ENCODE measurements at places on chromosomes 12 and 14. TPM values are rescaled to one million over a fixed set of nuclear protein-coding genes. Genes with fewer than 3 reads are reported as not detected.

The KRT79 gene
- total RNA-seq, result not detected

The LALBA gene
- total RNA-seq, result not detected

The TMEM233 gene
- total RNA-seq, result not detected

The SIX1 gene
- 11.7 TPM for total RNA-seq

The LIN7A gene
- total RNA-seq, result 1.0 TPM

DNA sequence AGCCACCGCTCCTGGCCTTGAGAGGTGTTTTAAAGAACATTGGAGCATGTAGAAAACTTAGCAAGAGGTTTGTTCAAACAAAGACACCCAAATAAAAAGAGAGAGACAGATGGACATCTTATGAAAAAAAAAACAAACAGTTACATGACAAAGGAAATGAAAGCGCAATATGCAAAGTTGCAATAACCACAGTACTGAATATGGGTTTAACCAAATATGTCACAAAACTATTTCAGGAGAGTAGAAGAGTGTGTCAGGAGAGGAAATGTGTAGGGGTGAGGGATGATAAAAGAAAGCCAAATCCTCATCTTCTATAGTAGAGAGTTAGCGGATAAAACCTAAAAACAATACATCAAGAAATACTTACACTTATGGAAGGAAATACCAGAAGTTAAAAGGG is 98.4 kb downstream of the GTF2A1 start:
- H3K27ac ChIP-seq, result no peak overlapping the region
- no peak overlapping the region for H3K4me3 ChIP-seq
- H3K4me1 ChIP-seq, result no peaks in the 10 kb centered on the region

DNA sequence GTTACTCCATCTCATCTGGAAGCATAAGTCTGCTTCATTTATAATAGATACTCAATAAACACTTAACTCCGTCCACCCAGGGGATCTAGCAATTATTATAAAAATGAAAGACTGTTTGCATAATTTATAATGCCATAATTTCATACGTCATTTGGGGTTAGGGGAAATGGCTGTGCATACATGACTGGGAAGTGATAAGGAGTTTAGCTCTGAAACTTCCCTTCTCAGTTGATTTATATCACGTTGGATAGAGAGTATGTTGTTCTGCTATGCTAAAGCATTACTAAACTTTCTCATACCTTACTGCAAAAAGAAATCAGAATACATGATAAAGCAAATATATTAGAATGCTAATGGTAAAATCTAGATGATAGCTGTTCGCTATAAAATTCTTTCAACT is 90.4 kb upstream of the DYNC1H1 start:
- DNase-seq, result no peak
- no peak overlapping the region for H3K4me3 ChIP-seq
- no peaks in the 10 kb centered on the region for H3K27me3 ChIP-seq
- no peak overlapping the region for H3K27ac ChIP-seq
- H3K4me1 ChIP-seq, result peaks cover 18% of the 10 kb centered on the region

GRCh38 chr14:59688224-59689170 is 111.9 kb upstream of the CCDC175 start:
- no peak overlapping the region for H3K4me3 ChIP-seq
- peak; percentile 69 for DNase-seq
- no peak overlapping the region for H3K27ac ChIP-seq
- H3K36me3 ChIP-seq, result no peaks in the 10 kb centered on the region

GRCh38 chr14:76784881-76785280 is 23.6 kb downstream of the VASH1 start:
- no peaks in the 10 kb centered on the region for H3K36me3 ChIP-seq
- no peak overlapping the region for H3K27ac ChIP-seq
- no peaks in the 10 kb centered on the region for H3K27me3 ChIP-seq
- no peaks in the 10 kb centered on the region for H3K4me1 ChIP-seq

DNA sequence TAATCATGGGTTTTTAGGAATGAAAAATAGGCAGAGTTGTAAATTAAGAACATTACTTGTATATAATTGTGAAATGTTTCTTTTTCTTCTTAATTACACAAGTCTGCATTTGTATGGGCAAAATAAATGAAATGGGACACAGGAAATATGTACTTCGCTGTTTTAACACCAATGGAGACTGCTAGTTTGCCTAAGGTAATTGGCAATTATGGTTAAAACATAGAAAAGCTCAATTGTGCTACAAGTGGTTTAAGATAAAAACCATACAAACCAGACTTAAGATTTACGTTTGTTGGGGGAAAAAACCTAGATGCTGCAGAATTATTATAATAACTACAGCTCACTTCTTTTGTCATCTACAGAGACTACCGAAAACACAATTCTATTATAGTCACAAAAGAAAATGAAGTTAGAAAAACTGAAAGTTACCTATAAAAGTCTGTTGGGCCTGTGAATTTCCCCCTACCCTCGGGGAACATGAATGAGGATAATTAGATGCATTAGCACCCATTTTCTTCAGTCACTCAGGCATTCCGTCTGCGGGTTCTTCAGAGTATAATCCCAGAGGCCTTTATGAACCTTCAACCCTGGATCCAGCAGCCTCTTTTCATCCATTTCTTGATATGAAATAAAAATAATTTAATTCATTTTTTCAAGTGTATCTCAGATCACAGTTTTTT is 37.2 kb downstream of the BTBD7 start:
- H3K4me1 ChIP-seq, result no peaks in the 10 kb centered on the region
- H3K27ac ChIP-seq, result no peak overlapping the region
- DNase-seq, result no peak
- H3K4me3 ChIP-seq, result no peak overlapping the region
- H3K36me3 ChIP-seq, result 0 out of 2 replicates have a peak, but pooled peaks cover 5% of the 10 kb centered on the region

GRCh38 chr14:36520601-36521525 is 831 bp upstream of the NKX2-1 start:
- 0 out of 2 replicates have a peak overlapping the region, but pooled peaks have one; percentile 13 for H3K4me3 ChIP-seq
- peak; percentile 58 for DNase-seq
- no peaks in the 10 kb centered on the region for H3K4me1 ChIP-seq
- H3K36me3 ChIP-seq, result no peaks in the 10 kb centered on the region
- H3K27ac ChIP-seq, result no peak overlapping the region

- no peak overlapping the region for H3K27ac ChIP-seq
- no peak for DNase-seq
- H3K27me3 ChIP-seq, result no peaks in the 10 kb centered on the region
- H3K4me1 ChIP-seq, result peaks cover 34% of the 10 kb centered on the region
- no peak overlapping the region for H3K4me3 ChIP-seq
These were observed 30.7 kb downstream of the EMP1 start for GRCh38 chr12:13227191-13227590.

DNA sequence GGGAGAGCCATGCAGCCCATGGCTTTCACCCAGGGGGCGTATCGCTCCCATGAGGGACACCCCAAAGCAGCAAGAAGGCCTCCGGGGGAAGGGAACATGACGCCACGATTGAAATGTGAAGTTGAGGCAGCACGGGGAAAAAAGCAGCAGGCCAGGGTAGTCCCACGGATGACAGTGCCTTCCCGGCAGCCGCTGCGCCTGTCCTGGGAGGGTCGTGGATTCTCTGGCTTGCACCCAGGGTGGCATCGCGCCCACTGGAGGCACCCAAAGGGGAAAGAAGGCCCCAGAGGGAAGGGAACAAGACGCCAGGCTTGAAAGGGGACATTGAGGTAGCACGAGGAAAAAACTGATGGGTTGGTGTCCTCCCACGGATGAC is 161.6 kb upstream of the ALG10B start:
- no peaks in the 10 kb centered on the region for H3K4me1 ChIP-seq
- no peaks in the 10 kb centered on the region for H3K36me3 ChIP-seq
- H3K27me3 ChIP-seq, result no peaks in the 10 kb centered on the region
- no peak overlapping the region for H3K4me3 ChIP-seq
- no peak overlapping the region for H3K27ac ChIP-seq

DNA sequence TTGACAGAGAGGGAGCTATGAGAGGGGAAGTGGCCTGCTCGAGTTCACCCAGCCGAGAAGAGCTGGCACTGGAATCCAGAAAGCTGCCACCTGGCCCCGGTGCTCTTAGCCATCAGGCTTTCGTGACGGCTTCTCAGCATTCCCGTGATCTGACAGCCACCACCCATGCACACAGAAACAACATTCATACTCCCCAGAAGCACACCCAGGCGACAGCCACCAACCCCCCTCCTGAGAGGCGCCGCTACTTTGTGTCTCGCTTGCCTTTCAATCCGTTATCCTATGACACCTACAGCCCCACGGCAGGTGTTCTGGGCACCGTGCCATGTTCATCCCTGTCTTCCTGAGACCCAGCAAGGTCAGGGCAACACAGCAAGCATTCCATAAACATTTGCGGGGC is 31.4 kb downstream of the PSMC1 start:
- DNase-seq, result no peak
- H3K4me3 ChIP-seq, result no peak overlapping the region
- no peaks in the 10 kb centered on the region for H3K27me3 ChIP-seq

GRCh38 chr12:52627395-52628110 is 9.2 kb upstream of the KRT73 start:
- no peaks in the 10 kb centered on the region for H3K36me3 ChIP-seq
- H3K4me3 ChIP-seq, result no peak overlapping the region
- no peak for DNase-seq
- no peak overlapping the region for H3K27ac ChIP-seq
- H3K27me3 ChIP-seq, result peaks cover 64% of the 10 kb centered on the region

DNA sequence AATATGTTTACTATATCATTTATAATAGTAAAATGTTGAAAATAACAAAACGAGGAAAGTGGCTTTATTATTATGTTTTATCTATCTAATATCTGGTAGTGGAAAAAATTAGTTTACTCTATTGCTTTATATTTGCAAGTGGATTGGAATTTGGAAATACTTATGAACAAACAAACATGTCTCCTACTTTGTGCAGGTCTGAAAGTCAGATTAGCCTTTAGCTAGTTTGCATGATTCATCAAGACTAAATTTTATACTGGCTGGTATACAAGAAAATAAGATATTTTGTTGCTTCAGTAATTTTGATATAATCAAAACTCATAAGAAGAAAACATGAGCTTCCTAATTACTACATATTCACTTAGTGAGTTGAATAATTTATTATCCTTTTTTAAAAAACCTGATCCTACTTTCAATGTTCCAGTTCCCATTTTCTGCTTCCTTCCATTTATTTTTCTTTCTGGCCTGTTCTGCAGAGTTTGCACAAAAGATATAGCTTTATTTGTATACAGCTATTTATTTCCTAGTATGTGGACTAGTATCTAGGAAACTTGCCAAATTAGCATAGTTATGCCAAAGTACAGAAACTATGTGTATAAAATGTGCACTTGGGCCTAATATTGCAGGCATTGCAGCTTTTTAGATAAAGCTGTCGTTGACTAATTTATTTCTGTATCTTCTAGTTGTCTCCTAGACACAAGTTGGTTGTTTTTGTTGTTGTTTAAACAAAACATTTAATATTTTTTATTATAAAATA is 122.0 kb downstream of the AKAP6 start:
- peak; percentile 26 for DNase-seq
- no peaks in the 10 kb centered on the region for H3K27me3 ChIP-seq
- H3K4me1 ChIP-seq, result peaks cover 7% of the 10 kb centered on the region
- no peak overlapping the region for H3K27ac ChIP-seq
- no peak overlapping the region for H3K4me3 ChIP-seq

DNA sequence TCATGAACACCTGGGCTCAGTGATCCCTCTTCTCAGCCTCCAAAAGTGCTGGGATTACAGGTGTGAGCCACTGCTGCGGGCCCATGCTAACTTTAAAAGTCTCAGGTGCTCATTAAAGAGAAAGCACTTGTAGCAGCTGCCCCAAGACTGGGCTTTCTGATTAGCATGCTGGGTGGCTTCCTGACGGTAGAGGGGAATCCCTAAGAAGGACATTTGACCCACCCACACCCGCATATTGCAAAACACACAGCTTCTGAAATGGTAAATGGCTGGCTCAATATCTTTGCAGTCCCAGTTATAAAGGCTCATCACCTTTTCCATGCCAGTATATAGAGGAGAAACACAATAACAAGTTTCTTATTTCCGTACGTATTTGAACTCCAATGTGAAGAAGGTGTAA is 19.3 kb upstream of the BICD1 start:
- no peak overlapping the region for H3K27ac ChIP-seq
- peaks cover 13% of the 10 kb centered on the region for H3K4me1 ChIP-seq
- no peak for DNase-seq
- H3K27me3 ChIP-seq, result no peaks in the 10 kb centered on the region

- H3K4me1 ChIP-seq, result peaks cover 13% of the 10 kb centered on the region
- no peaks in the 10 kb centered on the region for H3K36me3 ChIP-seq
- no peak for DNase-seq
These were observed 11.1 kb upstream of the TMTC1 start for GRCh38 chr12:29794862-29795261.

GRCh38 chr12:644818-645552 is 18.3 kb downstream of the NINJ2 start:
- peak overlapping the region; percentile 18 for H3K4me3 ChIP-seq
- H3K27ac ChIP-seq, result peak overlapping the region; percentile 92
- no peaks in the 10 kb centered on the region for H3K36me3 ChIP-seq
- peak; percentile 48 for DNase-seq
- H3K27me3 ChIP-seq, result no peaks in the 10 kb centered on the region
- peaks cover 43% of the 10 kb centered on the region for H3K4me1 ChIP-seq

GRCh38 chr14:105187935-105188524 is 6.9 kb upstream of the NUDT14 start:
- H3K36me3 ChIP-seq, result no peaks in the 10 kb centered on the region
- no peaks in the 10 kb centered on the region for H3K4me1 ChIP-seq
- no peak overlapping the region for H3K4me3 ChIP-seq
- no peaks in the 10 kb centered on the region for H3K27me3 ChIP-seq
- DNase-seq, result no peak

DNA sequence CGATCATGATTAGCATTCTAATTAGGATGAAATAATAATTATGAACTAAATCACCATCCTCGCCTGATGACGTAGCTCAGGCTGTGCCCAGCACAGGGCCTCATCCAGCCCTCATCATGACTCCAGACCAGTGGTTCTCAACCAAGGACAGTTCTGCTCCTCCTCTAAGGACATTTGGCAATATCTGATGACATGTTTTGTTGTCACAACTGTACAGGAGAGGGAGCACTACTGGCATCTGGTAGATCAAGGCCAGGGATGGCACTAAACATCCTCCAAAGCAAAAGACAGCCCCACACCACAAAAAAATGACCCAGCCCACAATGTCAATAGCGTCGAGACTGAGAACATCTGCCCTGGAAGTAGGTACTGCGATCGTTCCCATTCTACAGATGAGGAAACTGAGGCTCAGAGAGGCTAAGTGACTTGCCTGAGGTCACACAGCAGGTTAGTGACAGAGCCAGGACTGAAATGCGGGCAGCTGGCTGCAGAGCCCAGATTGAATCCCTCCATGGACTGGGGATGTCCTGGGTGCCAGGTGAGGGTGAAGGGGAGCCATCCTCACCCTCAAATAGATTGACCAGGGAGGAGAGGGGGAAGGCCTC is 15.5 kb downstream of the TRPV4 start:
- DNase-seq, result no peak
- H3K4me3 ChIP-seq, result no peak overlapping the region
